ENCODE measurements at places on chromosomes 3 and 15.
A peak's percentile ranks its signal among the peaks of the same experiment; 100 is the strongest.

DNA sequence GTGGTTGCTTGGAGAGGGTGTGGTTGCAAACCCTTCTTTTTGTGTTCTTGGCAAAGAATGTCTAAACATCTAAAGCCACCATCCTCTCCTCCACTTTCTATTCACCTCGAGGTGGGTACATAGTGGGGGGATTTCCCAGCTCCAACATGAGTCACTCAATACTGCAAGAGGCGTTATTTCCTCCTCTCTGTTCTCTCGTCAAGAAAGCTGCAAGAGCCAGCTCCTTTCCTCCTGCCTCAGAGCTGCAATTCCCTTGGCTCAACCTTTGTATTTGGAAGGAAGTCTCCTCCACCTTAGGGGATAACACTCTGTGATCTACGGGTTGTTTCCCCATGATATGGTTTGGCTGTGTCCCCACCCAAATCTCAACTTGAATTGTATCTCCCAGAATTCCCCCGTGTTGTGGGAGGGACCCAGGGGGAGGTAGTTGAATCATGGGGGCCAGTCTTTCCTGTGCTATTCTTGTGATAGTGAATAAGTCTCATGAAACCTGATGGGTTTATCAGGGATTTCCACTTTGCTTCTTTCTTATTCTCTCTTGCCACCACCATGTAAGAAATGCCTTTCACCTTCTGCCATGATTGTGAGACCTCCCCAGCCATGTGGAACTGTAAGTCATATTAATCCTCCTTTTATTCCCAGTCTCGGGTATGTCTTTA is 138.4 kb downstream of the PLCL2 start:
- peak; percentile 36 for DNase-seq

DNA sequence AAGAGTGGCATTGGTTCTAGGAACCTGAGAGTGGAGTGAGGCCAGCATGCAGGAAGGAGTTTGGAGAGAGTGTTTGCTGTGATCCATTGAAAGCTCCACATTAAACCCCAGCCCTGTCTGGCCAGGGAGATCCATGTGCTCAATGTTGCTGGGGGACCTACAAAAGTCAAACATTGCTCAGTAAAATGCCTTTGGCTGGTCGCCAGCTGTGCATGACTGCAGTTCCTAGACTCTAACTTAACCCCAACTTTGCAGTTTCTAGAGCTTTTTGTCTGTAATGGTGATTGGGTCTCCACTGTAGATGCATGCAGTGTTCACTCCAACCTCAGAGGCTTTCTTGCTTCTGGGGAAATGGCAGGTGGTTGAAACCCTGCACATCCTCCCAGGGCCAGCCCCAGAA is 99.7 kb upstream of the ABHD17C start:
- no peak for DNase-seq

DNA sequence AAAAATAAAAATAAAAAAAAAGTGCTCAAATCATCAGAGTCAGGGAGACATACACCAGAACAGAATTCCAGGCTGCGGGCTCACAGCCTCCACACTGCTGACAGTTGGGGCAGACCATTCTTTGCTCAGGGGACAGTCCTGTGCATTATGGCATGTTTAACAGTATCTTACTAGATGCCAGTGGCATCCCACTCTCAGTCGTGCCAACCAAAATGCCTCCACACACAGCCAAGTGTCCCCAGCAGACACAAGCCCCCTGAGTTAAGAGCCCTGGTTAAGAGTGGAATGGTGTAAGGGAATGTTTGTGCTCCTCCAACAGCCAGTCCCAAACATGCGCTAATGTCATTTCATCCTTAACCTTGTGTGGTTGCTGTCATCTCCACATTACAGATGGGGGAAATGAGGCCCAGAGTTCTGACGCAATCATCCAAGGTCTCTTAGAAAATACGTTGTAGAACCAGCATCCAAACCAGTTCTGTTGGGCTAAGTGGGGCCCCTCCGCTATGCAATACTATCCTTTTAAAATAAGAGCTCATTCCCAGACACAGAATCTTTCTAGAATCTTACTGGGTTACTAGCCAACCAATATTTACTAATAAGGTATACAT is 26.0 kb downstream of the CFAP92 start:
- DNase-seq: no peak

DNA sequence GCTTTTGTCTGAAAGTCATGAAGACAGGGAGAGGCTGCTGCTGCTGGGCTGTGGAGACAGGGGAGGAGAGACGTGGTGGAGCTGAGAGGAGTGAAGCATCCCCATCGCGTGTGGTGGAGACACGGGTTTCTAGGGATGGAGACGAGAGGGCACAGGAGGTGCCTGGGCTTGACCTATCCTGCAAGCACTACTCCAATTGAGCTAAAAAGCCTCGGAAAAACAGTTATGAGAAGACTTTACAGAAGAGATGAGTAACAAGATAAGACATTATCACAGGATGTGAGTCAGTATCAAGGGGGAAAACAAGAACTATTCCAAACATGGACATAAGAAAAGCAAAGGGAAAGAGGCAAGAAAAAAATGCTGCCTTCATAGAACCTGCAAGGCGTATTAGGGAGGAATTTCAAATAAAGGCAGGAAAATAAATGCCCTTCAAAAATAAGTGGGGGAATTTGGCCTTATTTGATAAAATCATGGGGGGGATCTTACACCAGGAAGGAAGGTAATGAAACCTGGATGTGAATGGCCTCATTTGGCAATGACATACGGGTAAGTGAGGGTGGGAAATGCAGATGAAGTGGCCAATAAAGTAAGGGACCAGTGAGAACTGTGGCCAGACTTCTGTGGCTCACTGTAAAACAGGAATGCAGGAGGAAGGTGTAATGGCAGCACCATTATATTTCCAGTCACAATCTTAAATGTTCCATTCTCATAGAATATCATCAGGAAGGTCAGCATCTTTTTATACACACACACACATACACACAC is 97.9 kb downstream of the PLD1 start:
- no peak for DNase-seq

DNA sequence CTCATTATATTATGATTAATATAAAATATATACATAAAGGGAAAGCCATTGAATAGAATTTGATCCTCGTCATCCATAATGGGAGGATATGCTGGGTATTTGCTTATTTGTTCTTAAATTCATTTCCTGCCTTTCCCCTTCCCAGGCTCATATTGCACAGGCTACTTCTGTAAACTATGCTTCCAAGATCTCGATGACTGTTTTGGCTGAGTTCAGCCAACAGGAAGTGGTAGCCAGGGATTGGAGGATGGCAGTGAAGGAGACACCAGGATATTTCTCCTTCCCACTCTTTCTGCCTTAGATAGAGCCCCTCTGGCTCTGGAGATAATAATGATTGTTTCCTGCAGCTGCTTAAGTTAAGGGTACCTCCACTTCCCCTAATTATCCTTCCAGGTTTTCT is 44.3 kb upstream of the DYNC1LI1 start:
- no peak for DNase-seq

- no peak for DNase-seq
Observed at GRCh38 chr3:140243575-140243974, 308.6 kb downstream of the CLSTN2 start.

- no peak for DNase-seq
Observed at GRCh38 chr3:184466413-184466960, 86.6 kb downstream of the CHRD start.

- no peak for DNase-seq
Observed at GRCh38 chr3:171867981-171868380, 24.8 kb downstream of the TMEM212 start.

DNA sequence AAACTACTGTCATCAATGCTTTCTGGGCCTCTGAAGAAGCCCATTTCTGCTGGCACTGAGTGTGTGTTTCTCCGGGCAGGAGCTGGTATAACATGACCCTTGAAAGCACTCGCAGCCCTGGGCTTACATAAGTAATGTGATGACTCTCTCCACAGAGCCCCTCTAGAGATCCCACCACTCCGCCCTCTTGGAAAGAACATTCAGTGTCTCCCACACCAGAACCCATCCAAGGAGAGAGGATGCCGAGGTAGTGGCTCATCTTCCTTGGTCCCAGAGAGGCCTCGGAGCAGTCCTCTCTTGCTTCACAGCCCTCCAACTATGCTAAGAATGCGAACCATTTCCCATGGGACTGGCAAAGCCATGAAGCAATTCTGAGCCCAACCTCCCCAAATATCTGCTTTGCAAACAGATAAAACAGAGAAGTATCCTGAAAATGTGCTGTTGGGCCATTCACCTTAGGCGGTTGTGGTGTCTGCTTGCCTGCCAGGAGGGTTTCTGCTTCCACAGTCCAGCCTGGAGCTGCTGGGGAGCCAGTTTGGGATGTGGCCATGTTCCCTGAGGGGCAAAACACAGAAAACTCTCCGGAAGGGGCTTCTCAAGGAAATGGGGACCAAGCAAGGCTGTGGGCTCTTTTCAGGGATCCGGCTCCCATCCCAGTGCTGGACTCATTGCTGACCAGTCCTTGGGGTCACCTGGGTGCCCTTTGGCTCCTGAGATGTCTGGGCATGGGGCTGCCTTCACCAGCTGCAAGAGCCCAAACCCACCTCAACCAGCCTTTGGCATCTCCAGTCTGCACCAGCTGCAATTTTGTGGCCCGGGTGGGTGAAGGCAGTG is 47.3 kb downstream of the AMOTL2 start:
- DNase-seq: no peak

DNA sequence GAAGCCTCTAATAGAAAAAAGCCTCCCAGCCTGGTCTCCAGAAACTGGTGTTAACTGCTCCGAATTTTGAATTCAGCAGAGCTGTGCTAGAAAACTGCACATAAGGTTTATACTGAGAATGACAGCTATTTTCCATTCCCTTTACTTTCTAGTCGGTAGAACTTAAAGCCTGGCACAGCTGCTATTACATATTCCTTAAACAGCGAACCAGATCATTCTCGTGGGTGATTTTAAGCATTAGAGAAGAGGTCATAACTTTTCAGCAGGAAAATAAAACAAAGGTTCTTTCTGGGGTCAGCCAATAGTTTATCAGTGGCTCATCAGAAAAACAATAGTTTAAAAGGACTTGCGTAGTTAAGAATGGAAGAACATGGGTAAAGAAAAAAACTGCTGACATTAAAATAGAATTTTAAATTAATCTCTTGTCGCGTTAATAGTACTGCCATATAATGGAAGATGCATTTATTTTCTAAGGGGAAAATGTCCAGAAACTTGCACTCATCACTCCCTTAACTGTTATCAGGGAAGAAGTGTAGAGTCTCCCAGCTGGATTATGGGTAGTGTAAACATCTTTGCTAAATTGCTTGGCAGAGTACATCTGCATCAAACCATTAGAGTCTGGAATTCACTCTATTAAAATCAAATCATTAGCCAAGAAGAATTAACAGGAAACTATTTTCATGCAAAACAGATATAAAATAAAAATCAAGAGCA is 7.9 kb downstream of the VGLL4 start:
- no peak for DNase-seq

DNA sequence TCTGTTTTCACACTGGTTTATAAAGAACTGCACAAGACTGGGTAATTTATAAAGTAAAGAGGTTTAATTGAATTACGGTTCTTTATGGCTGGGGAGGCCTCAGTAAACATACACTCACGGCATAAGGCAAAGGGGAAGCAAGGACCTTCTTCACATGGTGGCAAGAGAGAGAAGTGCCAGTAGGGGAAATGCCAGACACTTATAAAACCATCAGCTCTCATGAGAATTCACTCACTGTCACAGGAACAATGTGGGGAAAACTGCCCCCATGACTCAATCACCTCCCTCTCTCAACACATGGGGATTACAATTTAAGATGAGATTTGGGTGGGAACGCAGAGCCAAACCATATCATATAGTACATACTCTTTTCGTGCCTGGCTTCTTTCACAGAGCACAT is 42.4 kb downstream of the MAP2K1 start:
- DNase-seq: no peak

DNA sequence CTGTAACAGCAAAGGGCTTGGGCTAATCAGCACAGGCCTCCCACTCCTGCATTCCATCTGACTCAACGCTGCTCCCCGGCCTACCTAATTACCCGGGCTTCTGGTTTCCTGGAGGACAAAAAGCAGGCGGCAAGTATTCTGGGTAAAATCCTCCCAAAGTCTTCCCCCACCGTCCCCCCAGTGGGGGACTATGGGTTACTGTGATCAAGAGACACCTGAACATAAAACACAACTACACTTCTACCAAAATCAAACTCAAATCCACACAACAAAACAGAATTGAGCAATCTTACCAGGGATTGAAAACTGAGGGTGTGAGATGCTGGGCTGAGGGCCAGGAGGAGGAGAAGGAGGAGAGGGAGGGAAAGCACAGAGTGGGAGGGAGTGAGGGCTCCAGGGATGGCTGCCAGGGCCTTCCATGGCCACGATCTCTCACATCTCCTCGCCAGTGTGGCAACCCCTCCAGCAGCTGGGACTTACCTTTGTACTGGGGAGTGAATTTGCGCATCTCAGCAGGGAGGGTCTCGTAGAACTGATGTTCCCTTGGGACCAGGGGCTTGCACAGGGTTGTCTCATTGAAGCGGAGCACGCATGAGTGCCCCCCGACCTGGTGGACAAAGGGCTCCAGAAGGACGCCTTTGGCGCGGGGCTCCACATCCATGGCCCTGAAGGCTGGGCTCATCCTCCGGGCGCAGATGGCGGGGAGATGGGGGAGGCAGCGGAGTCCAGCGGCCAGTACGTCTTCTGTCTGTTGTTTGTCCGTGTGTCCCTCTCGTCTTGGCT is 9.1 kb upstream of the NCKIPSD start:
- DNase-seq: no peak
